ENCODE measurements at places on chromosomes 7 and 10. TPM values are rescaled to one million over a fixed set of nuclear protein-coding genes. Genes with fewer than 3 reads are reported as not detected.
A peak's percentile ranks its signal among the peaks of the same experiment; 100 is the strongest.

DNA sequence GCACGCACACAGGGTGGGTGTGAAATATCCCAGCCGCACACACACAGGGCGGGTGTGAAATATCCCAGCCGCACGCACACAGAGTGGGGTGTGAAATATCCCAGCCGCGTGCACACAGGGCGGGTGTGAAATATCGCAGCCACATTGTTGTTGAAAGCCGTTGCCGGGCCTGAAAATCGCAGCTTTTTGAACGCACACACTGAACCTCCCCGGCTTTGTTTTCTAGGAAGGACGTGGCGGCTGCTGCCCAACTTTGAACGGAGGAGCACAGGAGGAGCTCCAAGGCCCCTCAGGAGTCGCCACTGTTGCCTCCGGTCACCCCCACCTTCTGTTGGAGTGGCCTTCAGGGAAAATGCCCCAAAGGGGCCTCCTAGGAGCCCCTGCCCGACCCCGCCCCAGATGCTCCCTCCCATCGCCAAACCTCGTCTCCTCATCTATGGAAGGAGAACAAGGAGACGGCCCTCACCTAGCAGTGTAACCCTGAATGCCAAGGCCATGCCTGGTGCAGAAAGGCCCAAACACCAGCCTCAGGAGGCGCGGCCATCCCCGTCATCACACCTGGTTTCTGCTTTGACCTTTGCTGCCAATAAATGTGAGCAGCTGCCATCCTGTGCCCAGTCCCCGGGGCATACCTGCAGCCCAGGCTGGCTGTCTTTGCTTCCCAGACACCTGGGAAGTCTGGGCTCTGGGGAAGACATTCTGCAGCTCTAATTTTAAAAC lies 318.6 kb downstream of the PTPRN2 start:
- no peak overlapping the region for H3K27ac ChIP-seq
- no peaks in the 10 kb centered on the region for H3K27me3 ChIP-seq
- no peak overlapping the region for H3K4me3 ChIP-seq
- DNase-seq: peak; percentile 15
- H3K36me3 ChIP-seq: no peaks in the 10 kb centered on the region
- no peaks in the 10 kb centered on the region for H3K4me1 ChIP-seq

DNA sequence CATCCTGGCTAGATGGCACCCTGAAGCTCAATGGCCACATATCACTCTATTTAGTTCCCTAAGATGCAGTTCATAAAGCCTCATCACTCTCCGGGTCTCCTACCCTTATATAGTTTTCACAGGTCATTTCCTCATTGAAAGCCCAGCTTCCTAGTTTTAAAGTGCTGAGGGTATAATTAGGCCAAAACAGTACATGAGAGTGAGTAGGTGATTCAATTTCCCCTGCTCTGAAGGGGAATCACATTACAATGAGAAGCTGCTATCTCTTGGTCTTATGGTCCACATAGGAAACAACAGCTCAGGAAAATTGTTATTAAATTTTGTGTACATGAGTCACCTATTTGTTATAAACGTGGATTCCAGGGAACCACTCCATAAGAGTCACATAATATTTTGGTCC lies 162.0 kb downstream of the SEMA3E start:
- no peak overlapping the region for H3K27ac ChIP-seq
- H3K4me3 ChIP-seq: no peak overlapping the region
- H3K36me3 ChIP-seq: no peaks in the 10 kb centered on the region
- no peaks in the 10 kb centered on the region for H3K27me3 ChIP-seq
- no peak for DNase-seq

DNA sequence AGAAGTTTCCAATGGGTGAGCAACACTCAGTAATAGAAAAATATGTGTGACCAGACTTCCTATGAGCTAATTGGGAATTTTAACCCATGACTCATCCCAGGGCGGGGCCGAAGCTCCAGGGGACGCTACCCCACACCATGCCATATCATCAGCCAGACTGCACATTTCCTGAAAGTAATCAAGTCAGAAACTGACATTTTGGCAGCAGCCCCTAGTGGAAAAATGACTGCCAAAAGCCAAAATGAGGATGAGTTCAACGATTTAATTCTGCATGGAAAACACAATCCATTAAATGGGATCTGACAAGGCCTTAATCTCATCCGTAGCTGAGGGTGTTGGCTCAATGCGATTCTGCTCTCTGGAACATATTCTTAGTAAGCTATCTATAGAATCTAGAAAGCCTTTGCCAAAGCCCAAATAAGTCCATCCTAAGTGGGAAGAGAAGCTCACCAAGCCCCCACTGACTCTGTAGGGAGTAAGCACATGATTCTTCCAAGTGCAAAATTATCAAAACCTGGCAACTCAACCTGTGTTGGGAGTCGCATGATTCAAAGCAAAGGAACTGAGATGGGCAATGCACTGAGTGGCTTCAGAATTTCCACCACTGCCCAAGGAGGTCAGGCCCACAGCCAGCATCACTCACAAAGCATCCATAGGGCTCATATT lies 93.1 kb upstream of the PDE1C start:
- H3K27me3 ChIP-seq: no peaks in the 10 kb centered on the region
- H3K4me3 ChIP-seq: no peak overlapping the region
- H3K27ac ChIP-seq: no peak overlapping the region

DNA sequence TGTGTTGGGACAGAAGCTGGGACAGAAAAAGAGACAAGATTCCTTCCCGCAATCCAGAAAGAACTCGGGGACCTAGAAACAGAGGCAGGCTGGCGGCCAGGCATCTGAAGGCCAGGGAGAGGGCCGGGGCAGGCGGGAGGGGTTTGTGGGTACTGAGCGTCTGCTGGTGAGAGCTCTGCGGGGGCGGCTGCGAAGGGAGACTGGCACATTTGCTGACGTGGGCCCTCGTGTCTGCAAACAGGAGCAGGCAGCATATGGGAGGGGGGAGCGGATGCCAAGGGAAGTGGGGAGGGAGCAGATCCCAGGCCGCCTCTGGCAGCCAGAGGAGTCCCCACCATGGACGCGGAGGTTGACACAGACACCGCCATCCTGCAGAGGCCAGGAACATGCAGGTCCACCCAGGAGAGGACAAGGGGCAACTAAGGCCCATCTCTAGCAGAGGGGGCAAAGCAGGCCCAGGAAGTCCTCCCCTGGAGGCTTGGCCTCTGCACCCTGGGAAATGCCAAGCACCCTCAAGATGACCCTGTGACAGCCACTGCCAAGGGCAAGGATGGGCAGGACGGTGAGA lies 32.2 kb downstream of the KCNH2 start:
- DNase-seq: peak; percentile 47
- peaks cover 11% of the 10 kb centered on the region for H3K4me1 ChIP-seq
- no peak overlapping the region for H3K4me3 ChIP-seq
- no peaks in the 10 kb centered on the region for H3K36me3 ChIP-seq
- peaks cover 5% of the 10 kb centered on the region for H3K27me3 ChIP-seq

DNA sequence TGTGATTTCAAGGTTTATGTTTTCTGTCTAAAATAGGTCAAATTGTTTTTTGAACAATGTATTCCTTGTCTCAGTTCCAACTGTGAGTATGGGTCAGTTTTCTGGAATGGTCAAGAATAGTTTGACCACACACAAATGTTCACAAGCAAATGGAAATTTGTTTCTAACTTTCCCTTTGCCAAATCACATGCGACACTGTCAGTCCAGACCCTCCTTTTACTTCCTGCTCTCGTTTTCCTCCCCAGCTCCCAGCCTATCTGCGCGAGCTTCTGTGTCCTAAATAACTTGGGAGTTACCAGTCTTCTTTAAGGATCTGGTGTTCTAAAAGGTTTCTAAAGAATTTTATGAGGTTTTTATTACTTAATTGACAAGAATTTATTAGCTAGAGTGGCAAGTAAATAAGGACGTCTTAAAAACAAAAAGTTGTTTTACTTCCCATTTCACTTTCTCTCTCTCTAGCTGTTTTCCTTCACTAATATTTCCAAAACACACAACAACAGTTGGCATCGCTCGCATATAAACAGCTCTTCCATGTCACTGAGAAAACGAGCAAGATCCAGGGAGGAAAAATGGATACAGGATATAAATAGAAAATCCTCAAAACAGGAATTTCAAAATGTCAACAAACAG lies 266.1 kb upstream of the KLF6 start:
- H3K4me1 ChIP-seq: peaks cover 16% of the 10 kb centered on the region
- DNase-seq: no peak
- peak overlapping the region; percentile 4 for H3K4me3 ChIP-seq
- H3K27ac ChIP-seq: no peak overlapping the region
- H3K36me3 ChIP-seq: no peaks in the 10 kb centered on the region
- H3K27me3 ChIP-seq: no peaks in the 10 kb centered on the region

DNA sequence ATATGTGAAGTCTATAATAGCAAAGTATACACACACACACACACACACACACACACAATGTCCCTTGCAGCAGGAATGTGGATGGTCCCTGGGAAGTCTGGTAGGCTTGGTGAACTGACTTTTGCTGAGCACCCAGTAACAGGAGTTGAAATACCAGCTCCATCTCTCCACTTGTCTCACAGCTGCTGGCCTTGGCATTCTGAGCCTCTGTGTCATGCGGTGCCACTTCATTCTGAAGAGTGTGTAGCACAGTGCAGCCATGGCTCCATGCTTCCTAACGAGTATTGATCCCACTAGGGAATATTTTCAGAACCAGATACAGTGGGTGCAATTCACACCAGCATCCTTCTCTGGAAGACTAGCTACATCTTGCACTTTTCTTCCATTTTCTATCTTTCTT lies 192.4 kb downstream of the ADARB2 start:
- no peaks in the 10 kb centered on the region for H3K4me1 ChIP-seq
- no peaks in the 10 kb centered on the region for H3K36me3 ChIP-seq
- H3K27me3 ChIP-seq: peaks cover 5% of the 10 kb centered on the region

DNA sequence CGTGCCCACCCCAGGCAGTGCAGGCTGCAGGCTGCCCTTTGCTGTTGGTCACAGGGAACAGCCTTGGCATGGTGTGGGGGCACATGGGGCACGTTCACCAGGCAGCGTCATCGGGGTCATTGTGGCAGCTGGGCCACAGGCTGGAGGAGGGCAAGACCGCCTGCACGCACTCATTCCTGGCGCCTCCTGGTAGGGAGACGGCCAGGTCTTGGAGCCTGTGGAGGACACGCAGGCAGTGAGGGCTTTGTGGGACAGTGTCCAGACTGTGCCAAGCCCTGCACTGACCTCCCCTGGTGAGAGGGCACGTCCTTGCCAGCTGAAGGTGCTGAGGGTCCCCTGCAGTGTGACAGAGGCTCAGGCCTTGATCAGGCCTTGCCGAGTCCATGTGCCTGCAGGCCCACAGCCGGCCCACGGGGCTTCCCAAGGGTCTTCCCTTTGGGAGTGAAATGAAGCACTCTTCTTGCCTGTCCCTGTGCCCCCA lies 76.4 kb downstream of the NKX6-2 start:
- H3K36me3 ChIP-seq: peaks cover 10% of the 10 kb centered on the region
- no peak overlapping the region for H3K4me3 ChIP-seq
- H3K4me1 ChIP-seq: no peaks in the 10 kb centered on the region
- H3K27ac ChIP-seq: no peak overlapping the region
- DNase-seq: peak; percentile 57
- no peaks in the 10 kb centered on the region for H3K27me3 ChIP-seq

DNA sequence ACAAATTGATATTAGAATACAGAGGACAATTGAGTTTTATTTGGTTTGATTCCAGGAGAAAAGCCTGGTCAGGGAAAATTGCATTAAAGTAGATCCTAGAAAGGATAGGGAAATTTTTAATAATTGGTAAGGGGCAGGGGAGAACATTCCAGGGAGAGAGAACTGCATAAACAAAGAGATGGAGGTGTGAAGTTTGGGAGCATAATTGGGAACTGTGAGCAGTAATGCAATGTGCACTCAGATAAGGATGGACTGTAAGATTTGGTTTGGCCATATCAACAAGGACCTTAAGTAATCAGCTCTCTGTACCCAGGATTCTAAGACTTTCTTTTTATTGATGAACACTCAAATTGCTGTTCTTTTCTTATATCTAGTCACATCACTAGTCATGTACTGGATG lies 41.4 kb downstream of the ZMYND11 start:
- no peak for DNase-seq
- H3K4me3 ChIP-seq: no peak overlapping the region
- no peak overlapping the region for H3K27ac ChIP-seq
- peaks cover 5% of the 10 kb centered on the region for H3K36me3 ChIP-seq
- H3K27me3 ChIP-seq: no peaks in the 10 kb centered on the region
- H3K4me1 ChIP-seq: peaks cover 5% of the 10 kb centered on the region

DNA sequence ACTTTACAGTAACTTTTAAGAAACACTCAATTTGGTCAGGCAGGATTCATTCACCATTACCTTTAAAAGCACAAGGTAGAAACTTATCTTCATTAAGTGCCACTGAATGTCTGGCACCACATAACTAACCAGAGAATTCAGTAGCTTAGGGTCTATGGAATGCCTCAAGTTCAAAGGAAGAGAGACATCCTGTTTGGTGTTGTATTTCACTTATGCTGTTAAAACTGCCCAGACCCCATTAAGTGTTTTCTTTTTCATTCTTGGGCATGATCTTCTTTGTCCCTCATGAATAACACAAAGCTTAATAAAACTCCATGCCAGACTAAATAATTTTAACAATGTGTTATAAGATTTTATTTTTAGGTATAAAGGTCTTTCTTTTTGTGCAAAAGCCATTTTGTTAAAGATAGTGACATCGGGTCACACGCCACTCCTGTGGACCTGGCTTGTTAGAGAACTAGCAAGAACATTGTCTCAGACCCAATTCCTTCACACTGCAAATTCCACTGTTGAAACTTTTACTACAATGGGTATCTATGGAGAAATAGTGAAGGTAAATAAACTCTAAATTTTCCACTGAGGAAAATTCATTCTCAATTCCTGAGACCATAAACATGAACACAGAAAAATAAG lies 221.0 kb downstream of the TWIST1 start:
- DNase-seq: no peak
- H3K4me3 ChIP-seq: no peak overlapping the region
- no peak overlapping the region for H3K27ac ChIP-seq
- H3K36me3 ChIP-seq: no peaks in the 10 kb centered on the region

DNA sequence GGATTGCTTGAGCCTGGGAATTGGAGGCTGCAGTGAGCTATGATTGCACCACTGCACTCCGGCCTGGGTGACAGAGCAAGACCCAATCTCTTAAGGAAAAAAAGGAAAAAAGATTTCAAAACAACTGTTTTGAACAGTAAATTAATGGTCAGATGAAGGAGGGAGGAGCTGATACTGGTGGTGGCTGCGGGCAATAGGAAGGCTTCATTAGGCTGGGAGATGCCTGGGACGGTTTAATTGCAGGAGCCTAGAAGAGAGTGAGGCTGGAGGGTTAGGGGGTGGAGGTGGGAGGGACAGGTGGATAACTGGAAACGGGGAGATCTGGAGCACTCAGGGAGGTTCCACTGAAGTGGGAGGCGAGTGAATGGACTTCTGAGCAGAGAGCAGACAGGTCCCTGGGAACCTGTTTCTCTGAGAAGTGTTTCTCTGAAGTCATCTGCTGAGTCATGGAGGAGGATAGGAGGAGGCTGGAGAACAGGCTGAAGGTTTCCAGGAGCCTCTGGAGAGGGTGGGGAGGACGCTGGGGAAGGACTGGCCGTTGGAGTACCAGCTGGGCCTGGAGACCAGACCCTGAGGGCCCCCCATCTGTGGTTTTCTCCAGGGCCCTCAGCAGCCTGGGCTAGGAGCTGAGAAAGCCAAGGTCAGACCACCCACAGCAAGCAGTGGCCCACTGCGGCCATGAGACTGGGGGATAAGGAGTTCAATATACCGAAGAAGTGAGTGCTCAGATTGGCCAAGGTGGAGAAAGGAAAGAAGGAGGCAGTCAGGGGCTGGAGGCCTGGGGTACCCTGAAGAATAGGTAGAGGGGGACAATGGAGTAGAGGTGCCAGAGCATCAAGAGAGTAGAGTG lies 14.4 kb upstream of the YWHAG start:
- H3K4me3 ChIP-seq: no peak overlapping the region
- no peak for DNase-seq
- H3K27ac ChIP-seq: no peak overlapping the region
- no peaks in the 10 kb centered on the region for H3K36me3 ChIP-seq
- H3K27me3 ChIP-seq: peaks cover 7% of the 10 kb centered on the region

DKK1 gene
- total RNA-seq: not detected

ZSWIM8 gene
- total RNA-seq: 148 TPM

EPO gene
- not detected for total RNA-seq

TMEM213 gene
- not detected for total RNA-seq

EBLN1 gene
- total RNA-seq: not detected

KRIT1 gene
- 61.0 TPM for total RNA-seq

ADARB2 gene
- total RNA-seq: not detected

FRAT2 gene
- total RNA-seq: 7.1 TPM

All from natural killer cell treated with Interleukin-12 subunit alpha and Interleukin-12 subunit beta and Interleukin-15 and Interleukin-18, amount 100 ng/mL, for 72 hours (primary cell).